ENCODE measurements at places on chromosomes 16 and 17.

DNA sequence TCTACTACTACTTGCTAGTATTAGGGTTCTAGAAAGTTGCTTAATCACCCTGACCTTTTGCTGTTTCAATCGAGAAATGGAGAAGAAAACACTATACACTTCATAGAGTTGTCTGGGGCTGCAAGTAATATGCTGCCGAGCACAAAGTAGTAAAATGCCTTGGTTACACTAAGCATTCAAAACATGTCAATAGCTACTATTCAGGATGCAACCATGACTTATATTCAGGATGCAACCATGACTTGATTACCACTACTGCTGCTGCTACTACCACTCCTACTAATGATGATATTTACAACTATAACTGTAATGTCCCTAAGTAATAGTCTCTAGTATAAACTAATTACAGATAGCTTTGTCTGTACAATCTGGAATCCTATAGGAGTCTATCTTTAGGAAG, 35.3 kb downstream of the ADAMTS18 start:
- no peak for ATAC-seq

DNA sequence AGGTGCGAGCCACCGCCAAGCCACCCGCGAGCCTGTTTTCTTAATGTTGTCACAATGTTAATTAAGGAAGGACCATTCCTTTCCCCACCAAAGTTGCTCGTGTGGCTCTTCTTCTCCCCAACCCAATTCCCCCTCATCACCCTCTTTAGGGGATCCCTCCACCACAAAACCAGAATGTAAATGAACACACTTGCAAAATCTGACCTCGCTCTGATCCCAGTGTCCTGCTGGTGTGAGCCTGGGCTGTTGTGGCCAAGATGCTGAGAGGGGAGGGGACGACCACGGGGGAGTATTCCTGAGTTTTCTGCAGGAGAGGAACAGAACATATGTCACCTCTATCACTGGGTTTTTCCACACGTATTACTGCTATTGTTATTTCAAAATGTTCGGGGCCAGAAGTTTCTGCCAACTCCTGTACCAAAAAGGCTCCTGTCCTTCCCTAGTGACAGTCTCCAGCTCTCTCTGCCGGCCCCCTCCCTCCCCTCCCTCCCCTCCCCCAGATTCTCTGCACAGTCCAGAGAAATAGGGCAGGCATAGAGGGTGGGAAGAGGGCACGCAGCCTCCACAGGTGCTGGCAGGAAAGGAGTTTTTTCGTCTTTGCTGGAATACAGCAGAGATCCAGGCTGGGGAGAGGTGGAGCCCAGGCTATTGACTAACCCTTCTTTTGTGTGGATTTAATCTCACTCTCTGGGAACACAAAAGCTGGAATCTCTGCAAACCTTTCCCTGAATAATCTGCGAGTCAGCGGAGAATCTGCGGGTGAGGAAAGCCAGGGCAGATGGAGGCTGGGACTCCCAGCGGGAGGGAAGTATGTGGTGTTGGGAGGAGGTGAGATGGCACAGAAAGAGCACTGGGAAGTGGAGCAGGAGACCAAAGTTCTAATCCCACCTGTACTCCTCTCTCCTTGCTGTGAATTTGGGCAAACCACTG, 4.5 kb upstream of the CA4 start:
- no peak for ATAC-seq

DNA sequence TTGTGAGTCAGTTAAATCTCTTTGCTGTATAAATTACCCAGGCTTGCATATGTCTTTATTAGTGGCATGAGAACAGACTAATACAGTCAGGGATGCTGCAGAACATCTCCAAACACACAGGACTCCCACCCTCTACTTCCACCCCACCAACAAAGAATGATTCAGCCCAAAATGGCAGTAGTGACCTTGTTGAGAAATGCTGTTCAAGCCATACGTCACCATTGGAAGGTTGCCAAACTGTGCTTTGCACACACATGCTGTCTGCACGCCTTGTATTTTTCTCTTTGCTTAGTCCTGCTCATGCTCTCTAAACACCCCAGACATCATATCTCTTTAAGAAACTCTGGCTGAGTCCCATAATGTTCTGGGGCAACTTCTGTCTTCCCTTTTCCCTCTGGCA, 589.6 kb downstream of the WWOX start:
- ATAC-seq: no peak

- no peak for ATAC-seq
These were observed 2.8 kb downstream of the ADGRG1 start for GRCh38 chr16:57630931-57631845.

DNA sequence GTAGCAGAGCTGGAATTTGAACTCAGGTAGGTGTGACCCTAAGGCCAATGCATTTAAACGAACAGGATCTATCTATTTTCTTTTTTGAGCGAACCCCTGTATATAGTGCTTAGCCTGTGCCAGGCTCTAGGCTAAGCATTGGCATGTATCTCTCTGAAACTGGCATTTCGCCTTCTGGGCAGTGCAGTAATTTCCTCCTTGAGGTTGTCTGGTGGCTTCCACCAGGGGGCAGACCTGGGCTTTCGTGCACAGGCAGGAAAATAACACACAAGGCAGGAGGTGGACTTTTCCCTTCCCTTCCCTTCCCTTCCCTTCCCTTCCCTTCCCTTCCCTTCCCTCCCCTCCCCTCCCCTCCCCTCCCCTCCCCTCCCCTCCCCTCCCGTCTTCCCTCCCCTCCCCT, 34.4 kb upstream of the PRKCB start:
- peak; percentile 80 for ATAC-seq

GRCh38 chr17:40561871-40562611, 3.2 kb downstream of the CCR7 start:
- ATAC-seq: no peak

DNA sequence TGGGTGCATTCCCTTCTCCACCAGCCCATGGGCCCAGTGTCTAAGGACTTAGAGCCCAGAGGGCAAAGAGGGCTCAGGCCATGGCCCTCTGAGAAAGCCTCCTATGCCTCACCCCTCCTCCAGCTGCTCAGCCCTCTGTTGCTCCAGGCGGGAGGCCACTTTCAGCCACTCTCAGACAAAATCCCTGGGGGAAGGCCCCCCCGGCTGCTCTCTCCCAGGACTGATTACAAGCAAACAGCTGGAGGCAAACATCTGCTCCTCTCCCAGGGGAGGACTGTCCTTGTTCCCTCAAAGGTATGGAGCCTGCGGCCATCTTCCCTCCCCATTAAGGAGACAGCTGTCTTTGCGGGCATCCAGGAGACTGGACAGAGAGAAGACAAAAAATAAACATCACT, 54.9 kb upstream of the DLX4 start:
- ATAC-seq: no peak

DNA sequence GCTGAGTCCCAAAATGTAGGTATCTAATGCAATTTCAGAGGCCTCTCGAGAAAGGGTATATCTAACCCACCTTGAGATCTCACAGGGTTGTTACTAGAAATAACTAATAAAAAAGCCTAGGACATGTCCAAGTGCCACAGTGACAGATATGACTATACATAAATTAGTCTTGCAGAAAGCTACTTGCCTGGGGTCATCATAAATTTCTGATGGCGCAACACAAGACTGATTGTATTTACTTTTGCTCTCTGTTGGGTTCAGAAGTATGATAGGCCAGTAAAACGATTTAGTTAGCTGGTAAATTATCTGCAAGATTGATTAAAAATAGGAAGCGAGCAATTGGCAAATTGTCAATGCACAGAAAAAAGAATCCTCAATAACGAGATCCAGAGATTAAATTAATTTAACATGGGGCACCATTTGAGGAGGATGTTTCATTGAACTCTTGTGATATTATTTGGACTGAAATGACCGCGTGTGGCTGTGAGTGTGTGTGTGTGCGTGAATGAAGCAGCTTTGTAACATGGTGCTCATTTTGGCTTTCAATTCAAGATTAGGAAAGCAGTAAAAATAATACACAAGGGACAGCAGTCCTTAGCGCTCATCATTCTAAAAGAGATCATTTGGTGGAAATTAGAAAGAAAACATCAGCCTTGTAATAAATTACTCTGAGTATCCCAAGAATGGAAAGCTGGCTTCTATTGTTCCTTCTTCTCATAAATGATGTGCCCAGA, 157.4 kb upstream of the ZFHX3 start:
- ATAC-seq: no peak

GRCh38 chr17:7841396-7841914, 7.4 kb downstream of the KDM6B start:
- ATAC-seq: peak; percentile 64

GRCh38 chr16:23015580-23015979, 133.7 kb downstream of the USP31 start:
- no peak for ATAC-seq

GRCh38 chr17:80034791-80035686, 633 bp downstream of the TBC1D16 start:
- ATAC-seq: peak; percentile 7

GRCh38 chr16:3468501-3468900, 25.0 kb downstream of the NAA60 start:
- no peak for ATAC-seq

- ATAC-seq: no peak
These were observed 1.1 kb upstream of the KPNA2 start for GRCh38 chr17:68034452-68034776.

GRCh38 chr16:11977376-11978041, 975 bp downstream of the SNX29 start:
- ATAC-seq: peak; percentile 46

GRCh38 chr17:20916383-20916782, 126.4 kb downstream of the USP22 start:
- peak; percentile 79 for ATAC-seq

DNA sequence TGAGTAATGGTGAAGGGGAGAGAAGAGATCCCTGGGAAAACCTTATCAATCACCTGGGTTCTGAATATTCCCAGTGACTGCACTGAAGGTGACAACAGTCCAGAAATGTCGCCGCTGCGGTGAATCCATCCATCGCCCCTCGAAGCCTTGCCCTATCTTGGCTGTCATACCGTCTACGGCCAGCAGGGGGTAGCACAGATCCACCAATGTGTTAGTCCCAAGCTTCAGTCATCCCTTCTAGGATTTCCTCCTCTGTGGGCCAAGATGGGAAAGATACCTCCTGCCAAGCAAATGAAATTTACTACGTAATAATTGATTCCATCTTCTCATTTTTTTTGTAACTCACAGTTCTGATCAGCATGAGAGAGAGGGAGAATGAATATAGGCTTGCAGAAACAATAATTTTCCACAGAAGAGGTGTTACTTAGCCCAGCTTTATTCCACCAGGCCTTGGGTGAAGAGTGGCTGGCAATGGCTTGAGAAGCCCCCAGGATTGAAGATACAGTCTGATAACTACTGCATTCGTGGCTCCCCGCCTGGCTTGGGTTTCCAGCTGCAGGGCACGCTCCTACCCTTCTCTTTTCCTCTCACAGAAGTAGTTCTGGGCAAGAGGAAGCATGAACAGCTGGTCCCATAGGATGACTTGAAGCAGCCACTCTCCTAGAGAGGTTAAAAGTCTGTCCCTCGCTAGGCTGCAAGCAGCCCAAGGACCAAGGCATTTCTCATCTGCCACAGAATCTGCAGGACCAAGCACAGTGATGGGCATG, 2.6 kb upstream of the FMNL1 start:
- ATAC-seq: peak; percentile 83

Data from esophagus mucosa (tissue), 1 donor.